ENCODE measurements at places on chromosomes 5 and 9.

DNA sequence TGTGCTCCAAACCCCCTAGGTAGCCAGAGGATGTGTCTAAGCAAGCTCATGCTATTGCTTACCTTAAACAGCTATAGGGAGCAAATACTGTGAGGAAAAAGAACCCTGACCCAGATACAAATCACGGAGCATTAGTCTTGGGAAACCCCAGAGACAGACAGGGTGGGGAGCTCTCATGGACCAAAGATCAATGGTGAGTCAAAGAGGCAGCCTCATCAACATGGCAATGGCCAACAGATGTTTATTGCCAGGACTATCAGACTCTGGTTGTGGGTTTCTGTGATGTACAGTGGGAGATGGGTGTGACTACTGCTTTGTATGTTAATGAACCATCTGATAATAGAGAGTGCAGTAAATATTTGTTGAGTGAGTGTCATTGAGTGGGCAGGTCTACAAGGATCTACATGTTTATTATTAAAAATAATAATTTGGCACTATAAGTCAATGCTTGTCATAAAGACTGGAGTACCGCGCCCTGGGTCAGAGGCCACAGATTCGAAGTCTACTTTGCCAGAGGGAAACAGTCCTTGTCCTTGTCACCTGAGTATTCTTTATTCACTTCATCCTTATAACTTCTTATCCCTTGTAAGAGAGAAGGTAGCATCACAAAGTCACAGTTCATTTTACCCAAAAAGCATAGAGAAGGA lies 56.5 kb upstream of the RAI14 start:
- no peaks in the 10 kb centered on the region for H3K36me3 ChIP-seq
- H3K27me3 ChIP-seq: no peaks in the 10 kb centered on the region
- peaks cover 35% of the 10 kb centered on the region for H3K4me1 ChIP-seq
- no peak overlapping the region for H3K4me3 ChIP-seq
- DNase-seq: no peak

GRCh38 chr5:138770977-138771376 lies 17.8 kb downstream of the CTNNA1 start:
- H3K27me3 ChIP-seq: no peaks in the 10 kb centered on the region
- no peak overlapping the region for H3K4me3 ChIP-seq
- no peak for DNase-seq
- H3K4me1 ChIP-seq: no peaks in the 10 kb centered on the region

- no peaks in the 10 kb centered on the region for H3K27me3 ChIP-seq
- H3K4me1 ChIP-seq: peaks cover 6% of the 10 kb centered on the region
- no peak for DNase-seq
- no peak overlapping the region for H3K4me3 ChIP-seq
- H3K36me3 ChIP-seq: peaks cover 13% of the 10 kb centered on the region
Observed at GRCh38 chr9:112489876-112490666, 3.4 kb downstream of the KIAA1958 start.

GRCh38 chr9:3528451-3528850 lies 2.6 kb upstream of the RFX3 start:
- no peaks in the 10 kb centered on the region for H3K27me3 ChIP-seq
- H3K27ac ChIP-seq: no peak overlapping the region
- H3K4me3 ChIP-seq: no peak overlapping the region

DNA sequence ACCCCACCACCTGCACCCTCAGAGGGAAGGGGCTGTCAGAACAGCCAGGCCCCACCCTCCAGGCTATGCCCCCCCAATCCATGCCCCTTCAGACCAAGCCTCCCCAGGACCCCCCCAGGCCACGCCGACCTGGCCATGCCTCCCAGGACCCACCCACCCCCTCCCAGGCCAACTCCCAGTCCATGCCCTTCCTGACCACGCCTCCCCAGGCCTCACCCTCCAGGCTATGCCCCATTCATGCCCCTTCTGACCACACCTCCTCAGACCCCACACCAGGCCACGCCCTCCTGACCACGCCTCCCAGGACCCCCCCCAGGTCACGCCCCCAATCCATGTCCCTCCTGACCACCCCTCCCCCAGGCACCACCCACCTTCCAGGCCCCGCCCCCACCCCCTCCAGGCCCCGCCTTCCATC lies 27.6 kb downstream of the TPPP start:
- no peaks in the 10 kb centered on the region for H3K4me1 ChIP-seq
- H3K36me3 ChIP-seq: peaks cover 24% of the 10 kb centered on the region
- no peak for DNase-seq
- no peak overlapping the region for H3K4me3 ChIP-seq
- no peak overlapping the region for H3K27ac ChIP-seq
- no peaks in the 10 kb centered on the region for H3K27me3 ChIP-seq

DNA sequence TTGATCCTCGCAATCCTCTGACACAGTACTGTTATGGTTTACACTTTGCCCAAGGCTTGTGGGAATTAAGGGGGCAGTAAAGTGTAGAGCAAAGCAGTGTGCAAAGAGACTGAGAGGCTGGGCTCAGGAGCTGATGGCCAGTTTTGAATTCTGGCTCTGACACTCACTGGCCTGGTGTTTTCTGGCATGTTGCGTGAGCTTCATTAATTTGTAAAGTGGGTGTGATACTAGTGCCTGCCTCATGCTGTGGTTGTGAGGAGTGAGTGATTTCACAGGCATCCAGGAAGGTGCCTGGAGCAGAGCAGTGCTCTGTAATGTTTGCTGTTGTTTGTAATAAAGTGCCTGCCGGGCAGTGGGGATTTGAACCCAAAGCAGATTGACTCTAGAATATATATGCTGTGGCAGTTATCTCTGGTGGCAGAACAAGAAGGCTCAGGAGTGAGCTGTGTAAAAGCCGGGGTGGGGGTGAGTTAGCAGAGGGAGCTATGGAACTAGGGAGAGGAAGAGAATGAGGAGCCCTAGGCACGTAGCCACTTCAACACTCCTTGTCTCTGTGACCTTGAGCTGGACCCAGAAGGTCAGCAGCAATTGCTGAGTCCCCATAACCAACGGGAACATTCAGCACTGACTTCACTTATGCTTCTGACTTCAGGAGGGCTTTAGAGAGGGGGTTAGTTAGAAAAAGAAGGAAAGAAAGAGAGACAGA lies 108.5 kb downstream of the DOCK2 start:
- DNase-seq: no peak
- no peak overlapping the region for H3K27ac ChIP-seq
- peaks cover 10% of the 10 kb centered on the region for H3K4me1 ChIP-seq
- no peaks in the 10 kb centered on the region for H3K36me3 ChIP-seq
- no peaks in the 10 kb centered on the region for H3K27me3 ChIP-seq

- no peak for DNase-seq
- H3K4me3 ChIP-seq: no peak overlapping the region
- no peaks in the 10 kb centered on the region for H3K27me3 ChIP-seq
Observed at GRCh38 chr5:136749016-136749415, 383.7 kb upstream of the TRPC7 start.

DNA sequence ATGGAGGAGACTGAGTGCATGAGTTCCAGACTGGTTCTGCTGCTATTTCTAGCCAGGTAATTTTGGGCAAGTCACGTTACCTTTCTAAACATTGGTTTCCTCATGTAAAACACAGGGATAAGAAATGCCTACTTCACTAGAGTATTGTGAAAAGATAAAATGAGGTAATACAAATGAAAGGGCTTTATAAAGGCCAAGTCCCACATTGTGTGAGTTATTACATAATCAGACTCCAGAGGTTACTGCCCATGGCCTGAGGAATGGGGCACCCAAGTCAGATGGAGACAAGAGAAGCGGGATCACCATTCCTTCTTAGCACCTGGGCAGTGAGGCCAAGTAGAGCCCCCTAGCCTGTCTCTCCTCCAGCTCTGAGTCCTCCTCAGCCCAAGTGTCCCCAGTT lies 7.5 kb downstream of the HBEGF start:
- H3K27ac ChIP-seq: peak overlapping the region; percentile 10
- H3K4me3 ChIP-seq: no peak overlapping the region
- peaks cover 23% of the 10 kb centered on the region for H3K4me1 ChIP-seq
- H3K27me3 ChIP-seq: no peaks in the 10 kb centered on the region
- peaks cover 76% of the 10 kb centered on the region for H3K36me3 ChIP-seq

DNA sequence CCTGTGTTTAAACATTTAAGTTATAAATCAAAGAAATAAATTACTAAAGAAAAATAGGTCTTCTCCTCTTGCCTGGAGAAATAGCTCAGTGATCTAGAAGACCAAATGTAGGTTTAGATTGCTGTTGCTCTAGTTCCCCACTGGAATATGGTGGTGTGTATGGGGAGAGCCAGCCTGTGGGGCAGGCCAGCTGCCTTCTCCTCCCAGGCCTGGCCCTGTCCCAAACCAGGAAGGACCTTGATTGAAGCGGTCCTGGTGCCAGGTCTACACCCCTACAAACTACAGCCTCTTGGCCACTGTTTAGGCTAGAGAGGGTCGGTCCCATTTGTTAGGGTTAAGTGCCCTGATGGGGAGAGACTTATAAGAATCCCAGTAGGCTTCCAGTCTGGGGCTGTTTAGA lies 35.4 kb downstream of the MAN2A1 start:
- H3K36me3 ChIP-seq: peaks cover 14% of the 10 kb centered on the region
- no peak overlapping the region for H3K27ac ChIP-seq
- DNase-seq: no peak
- H3K27me3 ChIP-seq: no peaks in the 10 kb centered on the region
- H3K4me3 ChIP-seq: no peak overlapping the region
- peaks cover 3% of the 10 kb centered on the region for H3K4me1 ChIP-seq

GRCh38 chr5:72074251-72074650 lies 33.0 kb upstream of the MAP1B start:
- DNase-seq: no peak
- no peaks in the 10 kb centered on the region for H3K4me1 ChIP-seq
- no peaks in the 10 kb centered on the region for H3K36me3 ChIP-seq
- no peaks in the 10 kb centered on the region for H3K27me3 ChIP-seq
- H3K4me3 ChIP-seq: no peak overlapping the region

- peaks cover 12% of the 10 kb centered on the region for H3K27me3 ChIP-seq
- H3K27ac ChIP-seq: no peak overlapping the region
- no peaks in the 10 kb centered on the region for H3K36me3 ChIP-seq
- no peak overlapping the region for H3K4me3 ChIP-seq
- DNase-seq: no peak
Observed at GRCh38 chr5:158166424-158166823, 307.5 kb upstream of the CLINT1 start.

GRCh38 chr5:144467792-144468191 lies 297.1 kb downstream of the KCTD16 start:
- H3K36me3 ChIP-seq: no peaks in the 10 kb centered on the region
- no peaks in the 10 kb centered on the region for H3K4me1 ChIP-seq
- H3K27me3 ChIP-seq: peaks cover 10% of the 10 kb centered on the region
- H3K4me3 ChIP-seq: no peak overlapping the region
- no peak for DNase-seq

DNA sequence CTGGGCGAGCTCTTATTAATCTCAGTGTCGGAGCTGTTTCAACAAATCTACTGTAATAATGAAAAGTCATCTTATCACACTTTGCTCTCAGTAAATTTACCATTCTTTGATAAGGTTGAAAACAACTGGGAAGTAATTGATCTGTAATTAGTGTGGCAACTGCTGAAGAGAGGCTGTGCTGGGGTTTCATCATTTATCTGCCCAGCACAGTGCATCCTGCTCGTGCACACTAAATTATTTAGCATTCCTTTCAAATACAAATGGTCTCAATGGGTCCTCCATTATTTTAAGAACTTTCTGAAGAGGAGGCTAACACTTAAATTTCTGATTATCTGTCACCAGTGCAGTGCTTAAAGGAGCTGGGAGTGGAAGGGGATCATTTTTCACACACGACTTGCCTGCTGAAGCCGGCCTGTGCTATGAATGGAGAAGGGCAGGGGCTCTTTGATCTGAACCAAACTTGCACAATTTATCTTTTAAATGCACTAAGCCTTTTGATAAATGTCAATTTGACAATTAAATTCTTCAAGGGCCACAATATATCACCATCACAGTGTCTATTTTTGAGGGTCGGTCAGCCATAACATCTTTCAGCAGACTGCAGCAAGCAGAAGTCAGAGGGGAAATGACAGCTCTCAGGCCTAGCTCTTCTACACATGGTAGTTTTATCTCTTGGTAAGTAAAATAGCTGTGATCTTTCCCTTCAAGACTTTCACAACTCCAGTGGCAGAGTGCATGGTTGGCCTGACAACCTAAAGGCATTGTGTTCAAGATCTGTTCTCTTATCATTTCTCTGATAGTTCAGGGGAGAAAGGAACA lies 106.4 kb upstream of the EFNA5 start:
- no peak for DNase-seq
- H3K36me3 ChIP-seq: no peaks in the 10 kb centered on the region

GRCh38 chr9:95047452-95048224 lies 269.9 kb downstream of the FANCC start:
- H3K36me3 ChIP-seq: peaks cover 11% of the 10 kb centered on the region
- H3K4me1 ChIP-seq: peaks cover 46% of the 10 kb centered on the region
- no peak for DNase-seq
- no peak overlapping the region for H3K4me3 ChIP-seq

GRCh38 chr9:91405343-91406077 lies 18.1 kb downstream of the NFIL3 start:
- no peak for DNase-seq
- H3K4me3 ChIP-seq: no peak overlapping the region
- peaks cover 3% of the 10 kb centered on the region for H3K4me1 ChIP-seq
- no peaks in the 10 kb centered on the region for H3K27me3 ChIP-seq
- peaks cover 23% of the 10 kb centered on the region for H3K36me3 ChIP-seq
- H3K27ac ChIP-seq: no peak overlapping the region

- no peak overlapping the region for H3K27ac ChIP-seq
- DNase-seq: peak; percentile 37
- no peak overlapping the region for H3K4me3 ChIP-seq
Observed at GRCh38 chr5:172596638-172597231, 44.3 kb upstream of the NEURL1B start.

DNA sequence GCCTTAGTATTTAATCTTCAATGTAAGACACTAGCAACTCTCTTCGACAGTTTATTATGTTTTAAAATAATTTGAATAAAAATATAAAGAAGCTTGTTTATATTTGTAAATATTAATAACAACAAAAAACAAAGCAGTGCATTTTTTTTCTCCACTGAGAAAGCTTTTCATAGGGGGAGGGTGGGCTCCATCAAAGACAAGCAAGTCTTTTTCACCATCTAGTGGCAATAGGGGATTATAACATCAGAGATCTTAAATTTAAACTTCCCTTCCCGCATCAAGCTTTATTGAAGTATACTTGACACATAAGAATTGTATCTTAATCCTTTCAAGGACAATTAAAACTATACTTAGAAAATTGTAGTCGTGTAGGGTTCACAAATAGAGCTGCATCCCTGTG lies 9.3 kb upstream of the OR13F1 start:
- H3K4me3 ChIP-seq: no peak overlapping the region
- DNase-seq: no peak
- no peaks in the 10 kb centered on the region for H3K27me3 ChIP-seq
- no peaks in the 10 kb centered on the region for H3K36me3 ChIP-seq
- no peak overlapping the region for H3K27ac ChIP-seq

DNA sequence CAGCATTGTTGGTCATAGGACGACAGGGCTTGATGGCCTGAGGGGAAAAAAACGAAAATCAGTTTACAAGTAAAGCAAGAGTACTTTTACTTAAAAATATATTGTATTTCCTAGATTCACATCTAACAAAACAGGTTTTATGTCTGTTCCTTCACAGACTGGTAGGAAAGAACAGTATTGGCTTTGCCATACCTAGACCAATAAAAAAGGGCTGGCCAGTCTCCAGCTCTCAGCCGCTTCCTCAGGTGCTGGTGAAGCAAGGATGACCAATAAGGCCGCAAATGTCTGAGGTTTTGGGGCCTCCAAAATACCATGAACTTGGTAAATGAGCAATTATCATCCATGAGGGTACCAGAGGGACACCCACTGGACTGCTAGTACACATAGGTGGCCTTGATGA lies 36.6 kb downstream of the DROSHA start:
- H3K27ac ChIP-seq: no peak overlapping the region
- H3K4me3 ChIP-seq: no peak overlapping the region
- no peak for DNase-seq
- peaks cover 88% of the 10 kb centered on the region for H3K36me3 ChIP-seq
- H3K4me1 ChIP-seq: no peaks in the 10 kb centered on the region

GRCh38 chr9:86735772-86736458 lies 211.4 kb downstream of the GAS1 start:
- H3K36me3 ChIP-seq: no peaks in the 10 kb centered on the region
- H3K4me1 ChIP-seq: peaks cover 26% of the 10 kb centered on the region
- no peak overlapping the region for H3K27ac ChIP-seq
- H3K27me3 ChIP-seq: no peaks in the 10 kb centered on the region
- H3K4me3 ChIP-seq: no peak overlapping the region
